ENCODE measurements at places on chromosomes 7 and 10. TPM values are rescaled to one million over a fixed set of nuclear protein-coding genes. Genes with fewer than 3 reads are reported as not detected.

The SLC16A9 gene
- total RNA-seq, result 0.08 TPM

The GRM8 gene
- not detected for total RNA-seq

The ADAP1 gene
- 4.0 TPM for total RNA-seq

The OR6B1 gene
- total RNA-seq, result not detected

The ADRA2A gene
- 0.06 TPM for total RNA-seq

The MRLN gene
- total RNA-seq, result not detected

The CALHM3 gene
- 0.50 TPM for total RNA-seq

The RASA4B gene
- 2.1 TPM for total RNA-seq

The UFSP1 gene
- total RNA-seq, result 4.3 TPM
